Right forelimb (tissue), 1 donor: ENCODE measurements at places on chromosomes 11 and 22.

DNA sequence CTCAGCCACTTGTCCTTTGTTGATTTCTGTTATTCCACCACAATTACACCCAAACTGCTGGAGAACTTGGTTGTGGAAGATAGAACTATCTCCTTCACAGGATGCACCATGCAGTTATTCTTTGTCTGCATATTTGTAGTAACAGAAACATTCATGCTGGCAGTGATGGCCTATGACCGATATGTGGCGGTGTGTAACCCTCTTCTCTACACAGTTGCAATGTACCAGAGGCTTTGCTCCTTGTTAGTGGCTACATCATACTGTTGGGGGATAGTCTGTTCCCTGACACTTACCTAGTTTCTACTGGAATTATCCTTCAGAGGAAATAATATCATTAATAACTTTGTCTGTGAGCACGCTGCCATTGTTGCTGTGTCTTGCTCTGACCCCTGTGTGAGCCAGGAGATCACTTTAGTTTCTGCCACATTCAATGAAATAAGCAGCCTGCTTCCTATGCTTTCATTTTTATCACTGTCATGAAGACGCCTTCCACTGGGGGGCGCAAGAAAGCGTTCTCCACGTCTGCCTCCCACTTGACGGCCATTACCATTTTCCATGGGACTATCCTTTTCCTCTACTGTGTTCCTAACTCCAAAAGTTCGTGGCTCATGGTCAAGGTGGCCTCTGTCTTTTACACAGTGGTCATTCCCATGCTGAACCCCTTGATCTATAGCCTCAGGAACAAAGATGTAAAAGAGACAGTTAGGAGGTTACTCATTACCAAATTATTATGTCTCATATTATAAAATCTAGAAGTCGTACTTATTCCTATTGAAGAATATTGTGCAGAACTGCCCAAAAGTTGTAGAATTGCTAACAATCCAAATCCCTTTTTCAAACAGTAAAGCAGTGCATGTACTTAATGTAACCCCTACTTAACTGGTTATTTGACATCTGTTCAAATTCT lies 53.2 kb downstream of the OR4C6 start:
- DNase-seq: no peak

GRCh38 chr11:62502030-62502730 lies 44.4 kb downstream of the AHNAK start:
- DNase-seq: no peak

DNA sequence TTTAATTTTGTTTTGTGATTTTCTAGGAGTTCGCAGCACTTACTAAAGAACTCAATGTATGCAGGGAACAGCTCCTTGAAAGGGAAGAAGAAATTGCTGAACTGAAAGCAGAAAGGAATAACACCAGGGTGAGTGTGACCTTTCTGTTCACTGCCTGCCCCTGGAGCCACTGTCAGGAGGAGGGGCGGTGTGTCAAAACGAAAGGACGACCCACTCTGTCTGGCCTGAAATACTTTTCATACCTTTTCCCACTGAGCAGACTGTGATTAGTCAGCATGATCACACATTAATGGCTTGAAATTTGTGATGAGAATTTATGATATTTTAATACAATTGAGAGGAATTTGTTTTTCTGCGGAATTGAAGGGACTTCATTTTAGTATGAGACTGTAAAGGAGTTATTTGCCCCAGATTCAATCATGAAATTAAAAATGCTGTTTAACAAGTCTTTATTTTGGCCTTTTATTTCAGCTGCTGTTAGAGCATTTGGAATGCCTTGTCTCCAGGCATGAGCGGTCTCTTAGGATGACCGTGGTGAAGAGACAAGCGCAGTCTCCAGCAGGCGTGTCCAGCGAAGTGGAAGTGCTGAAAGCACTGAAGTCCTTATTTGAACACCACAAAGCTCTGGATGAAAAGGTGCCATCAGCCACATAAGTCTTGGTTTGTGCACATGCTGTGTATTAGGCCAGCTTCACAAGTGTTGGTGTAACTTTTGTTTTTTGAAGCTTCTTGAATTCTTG lies 54.1 kb downstream of the PPFIA1 start:
- no peak for DNase-seq

DNA sequence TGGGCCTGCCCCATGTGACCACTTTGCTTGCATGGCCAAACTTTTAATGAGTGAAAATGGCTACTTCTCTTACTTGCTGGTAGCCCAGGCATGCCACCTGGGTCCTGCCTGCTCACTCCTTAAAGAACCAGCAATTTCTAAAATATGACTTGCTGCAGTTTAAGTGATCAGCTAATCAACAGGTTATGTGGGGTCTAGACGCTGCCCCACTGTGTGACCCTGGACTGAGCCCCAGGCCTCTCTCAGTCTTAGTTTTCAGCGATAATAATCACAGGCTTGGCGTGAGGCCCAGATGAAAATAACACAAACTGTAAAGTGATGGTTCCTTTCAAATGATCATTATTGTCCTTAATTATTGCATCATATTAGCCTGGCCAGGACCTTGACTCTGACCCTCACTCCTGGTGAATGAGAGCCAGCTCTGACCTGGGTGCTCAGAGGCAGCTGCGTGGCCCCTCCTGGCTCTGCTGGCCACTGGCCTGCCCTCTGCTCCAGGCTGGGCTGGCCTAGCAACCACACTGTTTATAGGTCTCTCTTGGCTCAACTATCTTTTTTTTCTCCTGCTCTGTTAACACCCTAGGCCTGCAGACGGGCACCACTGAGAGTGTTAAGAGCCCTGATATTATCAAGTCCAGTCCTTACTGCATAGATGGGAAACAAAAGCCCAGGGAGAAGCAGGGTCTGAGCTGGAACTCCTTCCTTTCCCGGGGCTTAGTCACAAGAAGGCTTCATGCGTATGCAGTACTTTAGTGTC lies 89.7 kb downstream of the RRM1 start:
- DNase-seq: no peak

- DNase-seq: no peak
These were observed 31.1 kb downstream of the GRAMD1B start for GRCh38 chr11:123461164-123461563.

DNA sequence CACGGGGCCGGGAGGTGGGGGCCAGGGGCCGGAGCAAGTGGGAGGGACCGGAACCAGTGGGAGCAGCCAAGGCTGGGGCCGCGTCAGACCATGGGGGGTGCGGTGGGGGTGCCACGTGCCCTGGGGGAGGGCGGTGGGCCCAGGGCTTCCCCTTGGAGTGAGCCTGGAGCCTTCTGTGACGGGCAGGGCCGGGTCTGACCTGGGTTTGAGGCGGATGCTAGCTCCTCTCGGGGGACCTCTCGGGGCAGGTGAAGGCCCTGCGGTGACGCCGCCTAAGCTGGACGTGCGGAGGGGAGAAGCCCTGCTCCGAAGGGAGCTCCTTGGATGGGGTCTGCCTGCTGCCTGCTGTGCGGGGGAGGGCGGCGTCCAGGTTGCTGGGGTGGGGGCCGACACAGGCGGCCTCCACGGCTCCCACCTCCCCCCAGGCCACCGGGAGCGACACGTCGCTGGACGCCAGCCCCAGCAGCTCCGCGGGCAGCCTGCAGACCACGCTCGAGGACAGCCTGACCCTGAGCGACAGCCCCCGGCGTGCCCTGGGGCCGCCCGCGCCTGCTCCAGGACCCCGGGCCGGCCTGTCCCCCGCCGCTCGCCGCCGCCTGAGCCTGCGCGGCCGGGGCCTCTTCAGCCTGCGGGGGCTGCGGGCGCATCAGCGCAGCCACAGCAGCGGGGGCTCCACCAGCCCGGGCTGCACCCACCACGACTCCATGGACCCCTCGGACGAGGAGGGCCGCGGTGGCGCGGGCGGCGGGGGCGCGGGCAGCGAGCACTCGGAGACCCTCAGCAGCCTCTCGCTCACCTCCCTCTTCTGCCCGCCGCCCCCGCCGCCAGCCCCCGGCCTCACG lies 115.0 kb downstream of the CACNA1I start:
- DNase-seq: no peak

GRCh38 chr11:42225664-42226063 lies 766.2 kb upstream of the LRRC4C start:
- DNase-seq: no peak

DNA sequence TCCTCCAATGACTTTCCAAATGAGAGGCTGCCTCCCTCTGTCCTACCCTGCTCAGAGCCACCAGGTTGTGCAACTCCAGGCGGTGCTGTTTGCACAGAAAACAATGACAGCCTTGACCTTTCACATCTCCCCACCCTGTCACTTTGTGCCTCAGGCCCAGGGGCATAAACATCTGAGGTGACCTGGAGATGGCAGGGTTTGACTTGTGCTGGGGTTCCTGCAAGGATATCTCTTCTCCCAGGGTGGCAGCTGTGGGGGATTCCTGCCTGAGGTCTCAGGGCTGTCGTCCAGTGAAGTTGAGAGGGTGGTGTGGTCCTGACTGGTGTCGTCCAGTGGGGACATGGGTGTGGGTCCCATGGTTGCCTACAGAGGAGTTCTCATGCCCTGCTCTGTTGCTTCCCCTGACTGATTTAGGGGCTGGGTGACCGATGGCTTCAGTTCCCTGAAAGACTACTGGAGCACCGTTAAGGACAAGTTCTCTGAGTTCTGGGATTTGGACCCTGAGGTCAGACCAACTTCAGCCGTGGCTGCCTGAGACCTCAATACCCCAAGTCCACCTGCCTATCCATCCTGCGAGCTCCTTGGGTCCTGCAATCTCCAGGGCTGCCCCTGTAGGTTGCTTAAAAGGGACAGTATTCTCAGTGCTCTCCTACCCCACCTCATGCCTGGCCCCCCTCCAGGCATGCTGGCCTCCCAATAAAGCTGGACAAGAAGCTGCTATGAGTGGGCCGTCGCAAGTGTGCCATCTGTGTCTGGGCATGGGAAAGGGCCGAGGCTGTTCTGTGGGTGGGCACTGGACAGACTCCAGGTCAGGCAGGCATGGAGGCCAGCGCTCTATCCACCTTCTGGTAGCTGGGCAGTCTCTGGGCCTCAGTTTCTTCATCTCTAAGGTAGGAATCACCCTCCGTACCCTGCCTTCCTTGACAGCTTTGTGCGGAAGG lies 2.9 kb downstream of the APOC3 start:
- DNase-seq: no peak

- DNase-seq: no peak
These were observed 106.7 kb upstream of the OR9G4 start for GRCh38 chr11:56855217-56855616.

DNA sequence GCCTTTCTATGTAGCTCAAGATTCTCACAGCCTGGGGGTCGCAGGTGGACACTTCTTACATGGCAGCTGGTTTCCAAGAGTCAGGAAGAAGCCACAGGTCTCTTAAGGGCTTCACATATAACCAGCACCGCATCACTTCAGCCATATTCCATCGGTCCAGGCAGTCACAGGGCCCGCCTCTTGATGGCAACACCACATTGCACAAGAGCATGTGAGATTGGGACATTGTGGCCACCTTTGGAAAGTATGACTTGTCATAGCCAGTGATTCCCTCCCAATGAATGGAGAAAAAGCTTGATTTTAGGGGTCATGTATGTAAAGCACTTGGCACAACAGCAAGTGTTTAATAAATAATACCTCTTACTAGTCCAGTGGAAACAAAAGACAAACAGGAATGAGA lies 98.3 kb downstream of the NCAM1 start:
- DNase-seq: no peak

- DNase-seq: no peak
These were observed 390 bp upstream of the HTATIP2 start for GRCh38 chr11:20363149-20363499.

GRCh38 chr11:7910286-7910788 lies 20.7 kb downstream of the OR10A6 start:
- no peak for DNase-seq

DNA sequence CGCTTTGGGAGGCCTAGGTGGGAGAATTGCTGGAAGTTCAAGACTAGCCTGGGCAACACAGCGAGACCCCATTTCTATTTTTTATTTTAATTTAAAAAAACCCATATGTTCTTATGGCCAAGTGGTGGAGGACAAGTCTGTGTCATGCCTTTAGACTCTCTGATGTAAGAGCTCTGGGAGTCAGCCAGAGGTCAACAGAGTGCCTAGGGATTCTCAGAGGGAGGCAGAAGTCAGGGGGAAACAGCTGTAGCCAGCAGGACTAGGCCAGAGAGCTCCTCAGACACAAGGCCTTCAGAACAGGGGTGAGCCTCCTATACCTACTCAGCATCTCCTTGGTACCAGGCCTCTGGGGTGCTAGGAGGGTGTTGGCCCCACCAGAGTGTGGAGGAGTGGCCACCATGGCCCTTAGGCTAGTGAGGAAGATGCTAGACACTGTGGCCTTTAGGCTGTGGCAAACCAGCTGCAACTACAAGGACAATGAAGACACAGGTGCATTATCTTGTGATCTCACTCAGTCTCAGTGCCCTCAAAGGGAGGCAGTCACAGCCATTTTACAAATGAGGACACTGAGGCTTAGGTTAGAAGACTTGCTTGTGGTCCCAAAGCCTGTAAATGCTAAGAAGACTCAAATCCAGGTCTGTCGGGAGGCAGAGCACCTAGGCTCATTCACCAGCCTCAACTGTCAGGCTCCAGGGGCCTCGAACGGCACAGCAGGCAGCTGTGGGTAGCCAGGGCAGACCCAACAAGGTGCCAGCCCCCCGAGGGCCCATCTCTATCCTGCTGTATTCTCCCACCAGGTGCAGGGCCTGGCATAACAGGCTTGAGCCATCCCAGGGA lies 5.0 kb downstream of the ZP1 start:
- DNase-seq: no peak

GRCh38 chr11:126595560-126595959 lies 240.1 kb downstream of the ST3GAL4 start:
- DNase-seq: no peak

GRCh38 chr22:30753701-30754100 lies 59.0 kb downstream of the OSBP2 start:
- no peak for DNase-seq

GRCh38 chr11:117313828-117314768 lies 2.0 kb downstream of the BACE1 start:
- DNase-seq: no peak

GRCh38 chr22:31082606-31083376 lies 1.7 kb downstream of the SMTN start:
- no peak for DNase-seq

- DNase-seq: no peak
These were observed 741 bp upstream of the CNTF start for GRCh38 chr11:58621586-58622262.

DNA sequence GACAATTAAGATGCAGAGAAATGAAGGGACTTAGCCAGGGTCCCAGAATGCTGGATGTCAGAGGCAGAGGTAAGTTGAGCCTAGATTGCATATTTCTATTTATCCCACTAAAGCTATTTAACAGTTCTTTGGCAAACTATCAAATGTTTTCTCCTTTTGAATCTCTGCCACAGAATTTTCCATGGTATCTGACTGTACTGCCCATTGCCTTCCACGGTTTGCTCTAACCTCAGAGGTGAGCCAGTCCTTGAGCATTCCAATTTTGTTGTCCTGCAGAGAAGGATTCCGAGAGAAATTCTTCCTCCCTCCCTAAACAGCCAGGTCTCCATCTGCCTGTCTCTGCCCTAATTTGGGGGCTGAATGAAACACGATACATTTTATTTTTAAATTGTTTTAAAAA lies 368.3 kb upstream of the SYN3 start:
- no peak for DNase-seq

GRCh38 chr11:64762674-64763525 lies 3.1 kb upstream of the PYGM start:
- peak; percentile 43 for DNase-seq

- DNase-seq: no peak
These were observed 548 bp downstream of the PVALB start for GRCh38 chr22:36816339-36816635.
